ENCODE measurements at places on chromosomes 3 and 15. TPM values are rescaled to one million over a fixed set of nuclear protein-coding genes. Genes with fewer than 3 reads are reported as not detected.

The SPESP1 gene
- not detected for total RNA-seq

DNA sequence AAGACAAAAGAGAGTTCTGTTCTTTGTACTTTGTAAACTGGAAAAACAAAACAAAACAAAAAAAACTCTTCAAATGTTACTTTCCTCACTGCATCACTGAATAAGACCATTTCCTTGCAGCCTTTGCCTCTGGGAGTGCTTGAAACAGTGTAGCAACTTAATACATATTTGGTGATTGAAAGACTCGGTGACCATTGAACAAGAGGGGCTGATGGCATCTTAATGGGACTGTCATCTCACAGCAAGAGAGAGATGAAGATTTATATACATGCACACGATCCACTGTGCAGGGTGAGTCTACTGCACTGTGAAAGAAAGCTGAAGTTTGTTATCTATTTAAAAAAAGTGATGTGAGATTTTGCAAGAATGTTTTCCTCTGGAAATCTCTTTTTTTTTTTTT is 111.9 kb upstream of the KLHL25 start:
- no peak for DNase-seq

- no peak for DNase-seq
Measured at GRCh38 chr15:22827125-22827524, 11.3 kb upstream of the NIPA2 start.

The LHFPL4 gene
- total RNA-seq: not detected

The UMPS gene
- total RNA-seq: 63.5 TPM

The RHOV gene
- total RNA-seq: 39.5 TPM

- DNase-seq: no peak
Measured at GRCh38 chr15:73021139-73021621, 31.1 kb upstream of the NEO1 start.

The SEMA3G gene
- 0.77 TPM for total RNA-seq

- no peak for DNase-seq
Measured at GRCh38 chr15:47395076-47395475, 322.2 kb upstream of the SEMA6D start.

The SPRED1 gene
- 39.7 TPM for total RNA-seq

The POMGNT2 gene
- total RNA-seq: 51.5 TPM

The CEP152 gene
- 7.5 TPM for total RNA-seq

DNA sequence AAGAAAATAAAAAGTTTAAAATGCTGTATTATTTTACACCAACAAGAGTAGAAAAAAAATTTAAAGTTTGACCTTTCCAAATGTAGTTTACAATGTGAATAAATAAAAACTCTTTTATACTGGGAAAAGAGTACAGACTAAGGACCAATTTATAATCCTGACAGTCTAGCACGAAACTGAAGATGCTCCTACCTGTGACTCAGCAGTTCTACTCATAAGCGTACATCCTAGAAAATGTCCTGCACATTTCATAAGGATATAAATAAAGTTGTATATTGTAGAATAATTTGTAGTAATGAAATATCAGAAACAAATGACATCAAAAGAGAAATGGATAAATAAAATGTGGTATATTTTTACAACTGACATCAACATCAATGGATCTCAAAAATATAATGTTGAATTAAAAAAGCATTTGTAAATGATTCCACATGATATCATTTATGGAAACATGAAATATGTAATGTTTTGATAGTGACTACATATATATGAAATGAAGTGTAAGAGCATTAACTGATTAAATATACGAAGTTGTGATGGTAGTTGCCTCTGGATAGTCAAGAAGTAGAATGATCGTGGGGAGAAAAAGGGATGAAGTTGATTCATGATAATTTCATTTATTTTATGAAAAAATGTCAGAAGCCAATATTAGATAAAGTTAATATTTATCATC is 161.3 kb upstream of the CBLB start:
- peak; percentile 42 for DNase-seq

The FGD5 gene
- not detected for total RNA-seq

- no peak for DNase-seq
Measured at GRCh38 chr3:147305533-147306250, 100.7 kb downstream of the ZIC4 start.

DNA sequence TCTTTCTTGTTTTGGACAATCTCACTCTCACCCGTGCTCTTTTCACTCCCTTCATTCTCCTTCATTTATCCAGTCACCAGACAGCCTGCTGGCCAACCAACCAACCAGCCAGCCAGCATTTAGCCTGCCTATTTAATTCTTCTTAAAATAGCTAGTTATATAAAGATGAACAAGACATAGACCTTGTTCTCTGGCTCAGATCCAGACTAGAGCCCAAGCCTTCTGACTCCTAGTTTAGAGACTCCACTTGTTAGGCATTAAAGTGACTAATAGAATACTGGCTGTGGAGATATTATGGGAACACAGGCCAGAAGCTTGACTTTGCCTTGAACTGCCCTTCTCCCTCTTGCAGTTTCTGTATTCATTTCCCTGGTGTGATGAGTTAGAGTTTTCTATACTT is 215.3 kb upstream of the THRB start:
- no peak for DNase-seq

The CTSH gene
- 136 TPM for total RNA-seq

The SNX22 gene
- total RNA-seq: not detected

DNA sequence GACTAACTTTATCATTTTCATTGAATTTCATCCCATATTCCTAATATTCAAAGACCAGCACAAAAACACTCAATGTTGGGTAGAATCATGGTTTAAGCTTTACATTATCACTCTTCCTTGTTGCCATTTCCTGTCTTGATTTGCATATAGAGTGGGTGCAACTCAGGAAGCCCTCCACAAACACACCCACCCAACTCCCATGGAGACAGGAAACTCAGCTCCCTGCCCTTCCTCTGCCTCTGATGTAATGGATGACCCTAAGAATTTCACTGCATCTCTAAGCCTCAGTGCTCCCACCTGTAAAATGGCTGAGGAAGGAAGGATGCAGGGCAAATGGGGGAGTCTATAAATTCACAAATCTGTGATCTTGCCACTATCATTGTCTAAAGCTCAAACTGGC is 98.1 kb upstream of the BFSP2 start:
- DNase-seq: no peak

DNA sequence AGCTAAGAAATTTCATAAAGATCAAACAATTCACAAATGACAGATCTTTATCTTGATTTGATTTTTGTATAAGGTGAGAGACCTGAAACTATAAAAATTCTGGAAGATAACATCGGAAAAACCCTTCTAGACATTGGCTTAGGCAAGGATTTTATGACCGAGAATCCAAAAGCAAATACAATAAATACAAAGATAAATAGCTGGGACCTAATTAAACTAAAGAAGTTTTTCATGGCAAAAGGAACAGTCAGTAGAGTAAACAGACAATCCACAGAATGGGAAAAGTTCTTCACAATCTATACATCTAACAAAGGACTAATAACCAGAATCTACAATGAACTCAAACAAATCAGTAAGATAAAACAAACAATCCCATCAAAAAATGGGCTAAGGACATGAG is 116.9 kb upstream of the BCHE start:
- DNase-seq: peak; percentile 5

- DNase-seq: no peak
Measured at GRCh38 chr3:70974747-70975146, 608.8 kb downstream of the FOXP1 start.

DNA sequence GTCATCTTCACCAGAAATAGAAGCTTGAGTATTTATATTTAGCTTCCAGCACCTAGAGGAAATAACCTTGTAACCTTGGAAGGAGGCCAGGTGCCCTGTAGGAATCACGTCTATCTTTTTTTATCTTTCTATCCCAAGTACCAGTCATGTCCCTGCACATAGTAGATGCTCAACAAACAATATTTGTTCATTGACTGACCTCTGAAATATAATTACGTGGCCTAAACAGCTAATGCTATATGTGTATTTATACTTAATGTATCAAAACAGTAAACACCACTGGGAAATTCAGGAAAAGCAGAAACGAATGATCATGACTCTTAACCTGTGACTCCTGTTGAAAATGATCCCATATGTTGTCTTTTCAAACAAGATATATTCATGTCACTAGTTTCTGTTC is 97.9 kb upstream of the ADAMTSL3 start:
- no peak for DNase-seq

The CXCR6 gene
- not detected for total RNA-seq

GRCh38 chr15:93362821-93363220 is 273.8 kb upstream of the RGMA start:
- DNase-seq: no peak

- no peak for DNase-seq
Measured at GRCh38 chr15:72034859-72035650, 82.9 kb downstream of the MYO9A start.

DNA sequence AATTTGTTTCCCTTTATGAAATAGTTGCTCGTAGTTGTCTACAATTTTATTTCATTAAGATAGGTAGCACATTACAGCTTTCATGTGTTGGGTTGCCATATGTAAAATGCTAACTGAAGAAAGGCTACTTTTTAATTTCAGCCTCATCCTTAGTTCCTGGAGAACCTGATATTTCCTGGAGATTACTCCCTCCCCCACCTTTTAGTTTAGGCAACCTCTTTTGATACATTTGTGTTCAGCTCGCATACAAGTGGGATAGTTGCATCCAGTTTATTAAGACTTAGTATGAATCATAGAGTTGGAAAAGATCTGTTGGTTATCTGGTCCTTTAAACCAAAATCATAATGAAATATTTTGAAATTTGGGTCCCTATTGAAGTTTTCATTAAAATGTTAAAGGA is 6.0 kb downstream of the SETD5 start:
- no peak for DNase-seq

The FBXO40 gene
- total RNA-seq: not detected

The CACNA2D3 gene
- total RNA-seq: not detected

GRCh38 chr3:126946405-126946804 is 36.5 kb upstream of the PLXNA1 start:
- DNase-seq: no peak

All from PC-3 (cell line).